ENCODE measurements at places on chromosomes 1 and 21.

- DNase-seq = peak; percentile 83
Measured at GRCh38 chr1:61005614-61006580, 76.5 kb upstream of the NFIA start.

DNA sequence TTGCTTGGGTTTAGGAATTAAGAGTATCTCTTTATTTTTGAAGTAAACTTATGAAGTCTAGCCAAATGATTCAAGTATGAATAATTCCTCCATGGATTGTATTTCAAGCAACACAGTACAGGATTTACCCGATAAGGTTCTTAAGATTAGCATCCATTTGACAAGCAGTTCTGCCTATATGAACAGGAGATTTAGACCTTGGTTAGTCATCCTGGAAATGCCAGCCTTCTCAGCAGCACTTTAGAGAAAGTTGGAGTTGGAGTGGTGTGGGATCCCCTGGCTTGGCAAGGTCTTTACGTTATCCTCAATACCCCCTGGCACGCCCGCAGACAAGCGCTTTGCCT lies 1.6 kb downstream of the BCAR3 start:
- no peak for DNase-seq

GRCh38 chr1:93779540-93780165 lies 98.0 kb upstream of the BCAR3 start:
- DNase-seq = peak; percentile 93

GRCh38 chr1:205144046-205144720 lies 22.4 kb upstream of the RBBP5 start:
- DNase-seq = peak; percentile 9

- peak; percentile 31 for DNase-seq
Measured at GRCh38 chr1:18104546-18105100, 3.0 kb upstream of the IGSF21 start.
